Stimulated activated naive CD8-positive, alpha-beta T cell treated with anti-CD3 and anti-CD28 coated beads, Interleukin-15, amount 100 ng/mL, for 72 hours (primary cell): ENCODE measurements at places on chromosomes 7 and 10.

DNA sequence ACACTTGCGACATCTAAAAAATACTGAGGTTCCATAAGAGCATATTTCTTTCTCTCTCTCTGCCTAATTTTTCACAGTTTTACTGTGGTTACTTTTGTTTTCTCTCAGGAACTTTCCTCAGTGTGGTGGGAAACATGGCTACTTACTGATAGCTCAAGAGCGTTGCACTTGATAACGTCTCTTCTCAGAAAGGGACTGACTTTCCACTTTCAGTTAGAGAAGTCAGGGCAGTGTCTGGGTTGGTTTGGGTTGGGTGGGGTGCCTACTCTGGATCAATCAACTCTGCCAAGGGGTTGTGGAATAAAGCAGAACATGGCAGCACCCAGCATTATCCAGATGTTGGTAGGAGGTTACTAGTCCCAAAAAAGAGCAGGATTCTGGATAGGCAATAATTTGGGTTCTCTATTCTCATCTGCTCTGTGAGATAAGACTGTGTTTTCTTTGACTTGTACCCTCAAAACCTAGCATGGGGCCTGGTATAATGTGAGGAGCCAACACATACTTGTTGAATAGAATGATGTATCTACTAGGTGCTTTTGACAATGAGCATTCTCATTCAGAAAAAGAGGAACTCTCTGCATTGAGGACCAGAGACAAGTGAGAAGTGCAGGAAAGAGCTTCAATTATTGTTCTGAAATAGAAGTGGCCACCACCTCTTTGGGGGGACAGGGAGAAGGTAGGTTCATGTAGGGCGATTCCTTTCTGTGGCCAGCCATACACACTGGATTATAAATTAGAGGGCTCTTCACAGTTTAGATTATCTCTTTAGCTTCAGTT, 315.7 kb downstream of the REEP3 start:
- DNase-seq, result no peak

- no peak for DNase-seq
These were observed 228.6 kb upstream of the TMEM72 start for GRCh38 chr10:44682507-44682906.

DNA sequence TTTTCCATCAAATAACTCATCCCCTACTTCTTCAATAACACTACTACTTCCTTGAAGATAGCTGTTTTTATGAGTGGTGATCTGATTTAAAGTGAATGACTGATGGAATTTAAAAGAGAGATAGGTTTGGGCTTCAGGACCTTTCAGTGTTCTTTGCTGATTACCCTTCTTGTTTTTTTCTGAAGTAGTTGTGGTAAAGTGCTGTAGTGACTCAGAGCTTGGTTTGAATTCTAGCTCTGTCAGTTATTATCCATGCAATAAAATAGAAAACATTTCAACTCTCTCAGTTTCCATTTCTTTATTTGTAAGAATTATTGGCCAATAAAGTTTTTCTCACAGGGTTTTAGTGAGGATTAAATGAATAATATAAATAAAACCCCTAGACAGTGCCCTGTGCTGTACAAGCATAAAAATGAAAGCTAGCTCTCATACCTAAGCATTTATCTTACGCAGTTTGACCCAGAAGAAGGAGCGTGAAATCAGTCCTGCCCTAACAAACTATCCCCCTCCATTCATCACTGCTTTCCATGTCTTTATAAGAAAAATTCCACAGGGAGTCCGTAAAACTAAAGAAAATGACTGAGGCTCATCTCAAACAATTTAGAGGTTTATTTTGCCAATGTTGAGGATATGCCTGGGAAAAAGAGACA, 25.1 kb upstream of the AKAP9 start:
- no peak for DNase-seq

DNA sequence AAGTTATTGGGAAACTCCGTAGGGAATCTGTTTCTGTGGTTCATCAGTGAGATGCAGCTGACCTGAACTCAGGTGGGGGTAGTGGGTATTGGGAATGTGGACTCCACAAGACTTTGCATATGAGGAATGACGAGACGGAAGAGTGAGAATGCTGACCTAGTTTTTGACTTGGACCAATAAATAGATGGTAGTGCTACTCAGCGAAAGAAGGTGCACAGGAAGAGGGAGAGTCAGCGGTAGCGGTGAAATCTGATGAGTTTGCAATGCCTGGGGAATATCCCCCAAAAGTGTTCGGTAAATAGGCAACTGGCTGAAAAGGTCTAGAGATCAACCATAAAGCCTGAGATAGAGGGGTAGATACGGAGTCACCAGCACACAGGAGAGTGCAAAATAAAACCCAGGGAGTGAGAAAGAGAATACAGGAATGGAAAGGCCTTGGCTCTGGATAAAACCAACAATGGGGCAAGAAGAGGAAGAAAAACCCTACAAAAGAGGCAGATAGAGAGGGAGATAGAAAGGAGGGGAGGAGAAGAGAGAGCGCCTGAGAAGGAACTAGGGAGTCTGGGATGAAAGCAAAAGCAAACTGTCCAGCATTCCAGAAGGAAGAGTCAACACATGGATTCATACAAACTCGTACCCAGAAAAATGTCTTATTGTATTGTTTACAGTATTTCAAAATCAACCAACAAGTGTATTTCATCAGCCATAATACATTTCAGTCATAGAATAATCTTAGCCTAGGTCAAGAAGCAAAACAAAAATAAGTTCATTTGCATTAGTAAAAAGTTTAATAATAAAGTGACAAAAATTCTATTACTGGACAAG, 5.4 kb downstream of the ARHGAP21 start:
- no peak for DNase-seq

DNA sequence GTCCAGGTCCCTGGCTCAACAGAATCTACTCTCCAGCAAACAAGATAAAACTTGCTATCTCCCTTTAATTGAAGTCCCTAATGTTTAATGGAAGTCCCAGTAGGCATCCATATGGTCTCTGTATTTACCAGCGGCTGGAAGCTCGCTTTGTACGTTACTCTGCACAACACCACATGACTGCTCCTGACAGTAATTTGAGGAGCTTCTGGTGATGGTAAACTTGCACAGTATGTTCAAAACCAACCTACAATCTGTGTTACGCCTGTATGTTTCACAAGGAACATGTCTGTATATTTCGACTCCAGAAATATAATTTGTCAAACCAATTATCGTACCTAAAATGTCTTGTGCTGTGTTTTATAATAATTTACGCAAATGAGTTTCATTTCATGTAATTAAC, 4.4 kb upstream of the TECPR1 start:
- no peak for DNase-seq

DNA sequence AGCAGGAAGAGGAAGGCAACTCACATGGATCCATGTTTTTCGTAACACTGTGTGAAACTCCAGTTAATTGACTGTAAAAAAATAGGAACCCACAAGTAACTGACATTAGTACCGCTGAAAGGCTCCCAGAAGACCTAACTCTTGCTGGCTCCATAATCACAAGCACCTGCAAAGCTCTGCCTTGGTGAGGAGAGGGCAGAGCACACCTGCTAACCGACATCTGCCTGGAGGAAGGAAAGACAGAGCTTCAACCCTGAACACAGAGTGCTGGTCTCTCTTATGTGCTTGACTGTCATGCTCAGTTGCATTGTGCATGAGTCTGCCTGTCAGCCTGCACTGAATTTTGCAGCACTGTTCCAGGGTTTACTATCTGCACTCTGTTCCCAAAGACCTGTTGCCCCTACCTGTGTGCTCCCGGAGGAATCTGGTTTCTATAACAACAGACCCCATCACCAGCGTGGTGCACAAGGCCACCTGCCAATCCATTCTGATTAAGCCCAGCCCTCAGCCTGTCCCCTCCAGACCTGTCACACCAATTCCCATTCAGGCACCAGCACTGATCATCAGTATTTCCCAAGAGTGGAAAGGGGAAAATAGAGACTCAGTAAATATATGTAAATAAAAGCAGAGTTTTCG, 63.1 kb upstream of the ANKRD1 start:
- DNase-seq, result no peak

- DNase-seq, result no peak
These were observed at the start of gene GPR141 for GRCh38 chr7:37683246-37684120. TSS of gene GPR141 (plus strand) at chr7:37683766. CDS start at chr7:37740394, 56,628 bp downstream.

DNA sequence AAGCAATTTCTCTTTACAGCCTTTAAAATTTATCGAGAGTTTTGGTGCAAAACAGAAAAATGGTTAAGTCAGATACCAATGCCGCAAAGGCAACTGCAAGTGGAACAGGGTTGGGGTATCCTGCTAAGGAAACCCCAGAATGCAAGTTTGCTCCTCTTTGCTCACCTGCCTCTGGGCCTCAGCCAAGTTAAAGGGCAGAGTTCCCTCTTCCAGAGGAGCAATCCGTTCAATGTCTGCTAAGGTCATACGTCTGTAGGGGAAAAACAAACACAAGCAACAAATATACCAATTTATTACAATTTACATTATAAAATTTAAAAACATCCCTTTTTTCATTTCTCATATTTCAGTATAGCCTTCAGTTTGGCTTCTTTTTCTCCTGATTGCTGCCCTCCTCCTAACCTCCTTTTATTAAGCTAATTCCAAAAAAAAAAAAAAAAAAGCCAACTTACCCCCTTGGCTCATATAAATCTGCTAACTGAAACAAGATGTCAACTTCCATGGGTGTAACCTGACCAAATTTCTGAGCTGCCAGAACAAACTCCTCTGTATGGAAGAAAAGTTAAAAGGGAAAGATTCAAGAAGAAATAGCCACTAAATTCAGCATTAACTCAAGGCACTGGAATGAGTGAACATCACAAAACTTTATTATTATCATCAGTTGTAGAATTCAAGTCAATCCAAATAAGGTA, 132.6 kb downstream of the SLC25A13 start:
- DNase-seq, result no peak

- DNase-seq, result no peak
These were observed 6.4 kb downstream of the DNAJB9 start for GRCh38 chr7:108576116-108576515.

DNA sequence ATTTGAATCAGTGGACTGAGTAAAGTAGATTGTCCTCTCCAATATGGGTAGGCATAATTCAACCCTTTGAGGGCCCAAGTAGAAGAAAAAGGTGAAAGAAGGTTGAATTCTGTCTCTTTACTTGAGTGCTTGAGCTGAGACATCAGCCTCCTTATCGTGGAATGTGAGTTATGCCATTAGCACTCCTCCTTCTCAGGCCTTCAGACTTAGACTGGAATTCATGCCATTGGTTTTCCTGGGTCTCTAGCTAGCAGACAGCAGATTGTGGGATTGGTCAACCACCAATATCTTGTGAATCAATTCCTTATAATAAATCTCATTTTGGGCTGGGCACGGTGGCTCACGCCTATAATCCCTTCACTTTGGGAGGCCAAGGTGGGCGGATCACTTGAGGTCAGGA, 89.2 kb downstream of the CUL2 start:
- DNase-seq, result no peak

GRCh38 chr10:4918236-4918635, 45.0 kb upstream of the AKR1C1 start:
- no peak for DNase-seq
